ENCODE measurements at places on chromosomes 1 and 21.

- DNase-seq: no peak
These were observed 127.5 kb upstream of the CHODL start for GRCh38 chr21:18117176-18117575.

DNA sequence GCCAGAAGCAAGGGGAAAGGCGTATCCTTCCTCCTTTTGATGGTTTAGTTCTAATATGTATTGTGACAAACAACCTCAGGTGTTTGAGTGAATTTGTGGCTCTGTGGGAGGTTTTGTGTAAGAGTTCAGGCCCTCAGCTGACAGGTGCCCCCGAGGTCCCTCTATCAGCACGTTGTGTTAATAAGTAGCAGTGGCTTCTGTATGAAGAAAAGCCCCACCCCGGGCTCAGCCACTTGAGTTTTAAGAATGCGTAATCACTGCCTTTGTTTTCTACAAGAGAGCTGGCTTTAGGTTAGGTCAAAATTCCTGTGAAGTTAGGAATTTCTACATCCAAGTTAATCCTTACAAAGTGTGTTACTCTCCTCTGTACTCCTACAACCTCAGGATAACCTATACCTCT lies 92.4 kb upstream of the PGBD5 start:
- DNase-seq: no peak

GRCh38 chr21:15273244-15273643 lies 208.4 kb upstream of the NRIP1 start:
- no peak for DNase-seq

- DNase-seq: no peak
These were observed 22.6 kb downstream of the PDXK start for GRCh38 chr21:43741423-43742096.

- no peak for DNase-seq
These were observed 1.3 kb upstream of the LEMD1 start for GRCh38 chr1:205422993-205423642.

GRCh38 chr1:69401879-69402278 lies 165.8 kb upstream of the LRRC7 start:
- no peak for DNase-seq

- DNase-seq: no peak
These were observed 908 bp upstream of the ELK4 start for GRCh38 chr1:205632669-205633169.

GRCh38 chr1:1430114-1430982 lies 5.1 kb upstream of the VWA1 start:
- no peak for DNase-seq

- no peak for DNase-seq
These were observed 106.2 kb downstream of the DHRS3 start for GRCh38 chr1:12511516-12512468.

- no peak for DNase-seq
These were observed 199.3 kb upstream of the MAP1LC3C start for GRCh38 chr1:242197907-242198820.

GRCh38 chr21:39022466-39022862 lies 160.8 kb downstream of the PSMG1 start:
- DNase-seq: no peak

DNA sequence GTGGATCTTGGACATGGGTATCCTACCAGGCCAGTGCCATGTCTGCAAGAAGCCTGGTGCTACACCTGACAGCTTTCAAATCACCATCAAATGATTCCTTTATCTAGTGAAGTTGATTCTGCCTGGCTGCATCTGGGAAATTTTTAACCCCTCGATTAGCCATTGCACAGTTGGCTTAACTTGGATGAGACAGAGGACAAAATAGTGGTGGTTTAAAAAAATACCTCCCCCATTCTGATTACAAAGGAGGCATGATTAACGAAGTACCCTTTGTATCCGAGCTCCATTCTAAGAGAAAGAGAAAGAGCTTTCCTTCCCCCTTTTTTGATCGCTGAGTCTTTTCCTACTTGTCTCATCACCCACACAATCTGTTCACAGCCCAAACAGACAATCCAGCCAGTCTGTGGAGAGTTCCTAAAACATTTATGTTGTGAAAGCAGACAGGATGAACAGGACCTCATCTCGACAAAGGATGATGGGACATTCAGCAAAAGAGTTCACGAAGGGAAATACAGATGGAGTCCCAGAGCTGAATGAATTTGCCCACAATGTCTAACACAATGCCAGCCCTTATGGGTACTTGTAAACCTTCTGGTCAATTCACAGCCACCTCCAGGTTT lies 20.5 kb downstream of the WLS start:
- DNase-seq: no peak

- DNase-seq: no peak
These were observed 33.7 kb upstream of the VASH2 start for GRCh38 chr1:212916481-212917133.

DNA sequence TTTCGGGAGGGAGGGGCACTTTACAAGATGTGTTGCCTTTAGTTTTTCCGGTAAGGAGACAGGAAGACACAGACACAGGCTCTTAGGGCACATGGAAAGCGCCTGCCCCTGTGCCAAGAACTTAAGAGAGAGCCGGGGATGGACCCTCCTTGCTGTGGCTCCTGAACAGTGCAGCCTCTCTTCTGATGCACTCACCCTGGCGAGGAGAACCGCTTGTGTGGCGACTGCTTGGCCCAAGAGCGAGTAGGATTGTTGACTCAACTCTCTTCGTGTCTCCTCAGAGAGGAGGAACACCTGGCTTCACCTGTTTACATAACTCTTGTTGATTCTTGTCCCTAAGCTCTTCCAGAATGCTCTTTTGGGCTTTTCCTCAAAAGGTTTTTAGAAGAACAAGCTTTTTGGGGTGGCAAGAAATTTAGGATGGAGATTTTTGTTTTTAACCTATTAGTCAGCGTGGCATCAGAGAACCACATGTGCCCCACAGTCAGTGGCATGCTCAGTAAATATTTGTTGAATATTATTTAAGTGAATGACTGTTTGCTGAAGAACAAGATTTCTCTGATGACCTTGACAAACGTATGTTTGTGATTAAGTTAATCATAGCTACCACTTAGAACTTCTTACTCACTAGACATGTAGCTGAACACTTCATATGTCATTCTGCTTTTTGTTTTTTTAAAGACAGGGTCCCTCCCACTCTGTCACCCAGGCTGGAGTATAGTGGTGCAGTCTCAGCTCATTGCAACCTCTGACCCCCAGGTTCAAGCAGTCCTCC lies 60.6 kb downstream of the NFIA start:
- no peak for DNase-seq

GRCh38 chr1:59279645-59280044 lies 17.2 kb upstream of the FGGY start:
- no peak for DNase-seq

GRCh38 chr1:156499842-156500542 lies 583 bp downstream of the MEF2D start:
- peak; percentile 51 for DNase-seq

GRCh38 chr1:210695026-210695425 lies 366.3 kb downstream of the HHAT start:
- no peak for DNase-seq

- DNase-seq: no peak
These were observed 100.8 kb downstream of the PRDM16 start for GRCh38 chr1:3169665-3170356.

DNA sequence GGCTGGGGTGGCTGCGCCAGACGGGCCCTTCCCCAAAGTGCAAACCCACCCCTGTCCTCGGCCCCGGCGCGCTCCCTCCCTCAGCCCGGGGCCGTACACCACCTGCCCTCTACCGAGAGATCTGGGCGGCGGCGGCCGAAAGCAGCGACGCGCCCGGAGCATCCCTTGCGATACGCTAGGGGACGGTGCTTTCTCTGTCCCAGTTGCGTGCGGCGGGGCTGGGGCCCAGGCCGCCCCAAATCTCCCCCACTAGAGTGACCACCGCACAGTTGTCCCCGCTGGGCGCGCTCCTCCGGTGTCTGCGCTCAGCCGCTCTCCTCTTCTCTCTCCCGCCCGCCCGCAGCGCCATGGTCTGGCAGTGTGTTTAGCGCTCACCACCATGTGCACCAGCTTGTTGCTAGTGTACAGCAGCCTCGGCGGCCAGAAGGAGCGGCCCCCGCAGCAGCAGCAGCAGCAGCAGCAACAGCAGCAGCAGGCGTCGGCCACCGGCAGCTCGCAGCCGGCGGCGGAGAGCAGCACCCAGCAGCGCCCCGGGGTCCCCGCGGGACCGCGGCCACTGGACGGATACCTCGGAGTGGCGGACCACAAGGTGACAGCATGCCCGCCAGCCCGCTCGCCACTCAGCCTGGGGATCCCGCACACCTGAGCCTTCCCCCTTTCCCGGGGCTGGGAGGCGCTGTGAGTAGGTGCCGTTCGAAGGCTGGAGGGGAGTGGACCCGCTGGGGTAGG lies 1.0 kb downstream of the ST6GALNAC5 start:
- DNase-seq: peak; percentile 7

- no peak for DNase-seq
These were observed 136.2 kb downstream of the SLC35F3 start for GRCh38 chr1:234040446-234041317.

GRCh38 chr1:53646732-53647131 lies 92.2 kb downstream of the GLIS1 start:
- no peak for DNase-seq

DNA sequence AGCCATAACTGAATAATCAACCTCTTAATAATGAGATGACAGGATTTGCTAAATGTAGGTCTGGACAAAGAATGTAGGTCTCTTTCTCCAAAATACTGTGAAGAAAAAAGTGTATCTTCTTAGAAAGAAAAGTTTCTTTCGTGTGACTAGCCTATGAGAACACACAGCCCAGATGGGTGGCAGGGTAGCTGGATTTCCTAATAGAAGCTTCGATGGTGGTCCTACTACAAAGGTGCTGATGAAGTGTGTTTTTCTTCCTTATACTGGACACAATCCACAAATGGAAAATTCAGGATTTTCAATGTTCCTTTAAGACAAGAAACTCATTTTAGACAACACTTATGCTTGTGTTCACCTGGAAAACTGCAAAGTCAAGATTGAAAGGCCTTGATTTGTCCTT lies 90.2 kb upstream of the ZNHIT6 start:
- no peak for DNase-seq

DNA sequence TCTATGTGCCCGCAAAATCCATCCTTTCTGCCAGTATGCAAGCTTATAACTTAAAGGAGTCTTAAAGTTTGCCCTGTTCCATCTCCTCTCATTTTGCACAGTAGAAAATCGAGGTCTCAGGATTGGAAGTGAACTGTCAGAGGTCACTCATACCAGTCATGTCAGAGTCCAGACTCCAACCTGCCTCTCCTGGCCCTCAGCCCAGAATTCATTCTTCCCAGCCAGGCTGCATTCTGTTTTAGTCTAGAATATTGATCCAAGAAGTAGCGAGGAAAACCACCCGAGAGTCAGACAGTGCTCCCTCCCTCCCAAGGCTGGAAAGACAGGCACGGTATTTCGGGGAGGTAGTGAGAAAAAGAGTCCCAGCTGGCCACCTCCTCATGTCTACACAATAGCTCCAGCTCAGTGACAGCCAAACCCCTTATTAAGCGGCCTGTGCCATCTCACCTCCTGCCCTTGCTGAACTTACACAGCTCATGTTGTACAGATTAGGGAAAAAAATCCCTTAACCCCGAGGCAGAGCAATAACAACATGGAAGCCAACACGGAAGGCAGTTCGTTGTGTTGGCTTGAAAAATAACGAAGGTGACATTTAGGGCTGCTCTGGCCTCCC lies 89.4 kb downstream of the OMA1 start:
- DNase-seq: no peak

DNA sequence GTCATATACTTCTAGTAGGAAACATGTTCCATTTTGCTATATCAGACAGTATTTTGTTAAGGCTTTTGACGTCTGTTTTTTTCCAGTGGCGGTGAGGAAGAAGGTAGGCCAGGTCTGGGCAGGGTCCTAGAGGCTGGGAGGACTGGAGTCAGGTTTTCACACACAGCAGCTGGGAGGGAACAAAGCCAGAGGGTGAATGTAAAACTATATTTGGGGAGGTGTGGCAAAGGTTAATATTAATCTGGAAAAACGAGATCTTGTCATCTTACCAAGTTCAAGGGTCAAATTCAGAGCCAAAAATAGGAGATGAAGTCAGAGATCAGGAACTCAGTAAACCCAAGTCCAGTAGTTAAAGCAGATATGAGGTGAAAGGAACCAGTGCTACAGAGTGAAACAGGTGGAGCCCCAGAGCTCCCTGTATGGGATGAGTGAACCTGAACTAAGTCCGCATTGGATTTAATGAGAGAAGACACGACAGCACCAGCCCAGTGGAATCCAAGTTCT lies 10.7 kb upstream of the OTUD7B start:
- DNase-seq: no peak

- DNase-seq: no peak
These were observed 153.5 kb downstream of the LRRC40 start for GRCh38 chr1:70051926-70052325.

- no peak for DNase-seq
These were observed 6.1 kb upstream of the IGFN1 start for GRCh38 chr1:201184307-201185122.

- DNase-seq: no peak
These were observed 96.1 kb upstream of the VAMP3 start for GRCh38 chr1:7674972-7675371.

GRCh38 chr1:197073978-197074377 lies 6.9 kb upstream of the F13B start:
- DNase-seq: no peak

GRCh38 chr1:75992312-75992711 lies 60.1 kb upstream of the ASB17 start:
- no peak for DNase-seq

GRCh38 chr21:36987845-36988244 lies 18.7 kb upstream of the RIPPLY3 start:
- DNase-seq: no peak

DNA sequence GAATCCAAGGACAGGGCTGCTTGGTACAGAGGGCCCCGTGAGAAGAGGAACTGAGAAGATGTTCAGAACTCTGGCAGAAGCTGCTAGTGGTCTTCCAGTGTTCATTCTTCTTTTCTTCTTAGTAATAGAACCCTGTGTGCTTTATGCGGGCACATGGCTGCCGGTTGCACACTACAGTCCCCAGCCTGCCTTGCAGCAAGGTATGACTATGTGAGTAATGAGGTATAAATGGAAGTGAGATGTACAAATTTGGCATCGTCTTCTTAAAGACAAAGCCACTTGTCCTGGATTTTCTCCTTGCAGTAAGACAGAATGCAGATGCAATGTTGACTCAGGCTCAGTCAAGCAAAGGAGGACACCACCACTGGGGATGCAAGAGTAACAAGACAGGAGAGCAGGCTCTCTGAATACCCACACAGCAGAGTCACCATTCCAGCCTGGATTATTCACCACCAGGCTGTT lies 15.0 kb upstream of the ATP1B1 start:
- DNase-seq: no peak

DNA sequence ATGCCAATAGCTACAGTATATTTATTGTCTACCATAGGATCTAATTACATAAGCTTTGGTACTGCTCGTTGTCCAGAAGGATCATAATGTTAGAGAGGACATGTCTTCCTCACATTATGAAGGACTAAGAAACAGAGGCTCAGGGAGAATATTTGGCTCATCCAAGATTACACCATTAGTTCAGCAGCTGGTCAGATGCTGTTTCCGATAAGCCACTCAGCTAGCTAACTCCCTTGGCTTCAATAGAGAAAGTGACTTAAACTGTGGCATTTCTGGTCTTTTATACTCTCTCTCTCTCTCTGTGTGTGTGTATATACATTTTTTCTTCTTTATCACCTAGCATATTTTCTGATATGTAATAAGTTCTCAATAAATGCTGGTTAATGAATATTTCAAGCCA lies 70.4 kb downstream of the DDR2 start:
- DNase-seq: no peak
